Stimulated activated CD8-positive, alpha-beta memory T cell treated with anti-CD3 and anti-CD28 coated beads, Interleukin-12 subunit alpha, Interleukin-12 subunit beta, amount 100 ng/mL, for 1 hour (primary cell): ENCODE measurements at places on chromosomes 2 and 18.
A peak's percentile ranks its signal among the peaks of the same experiment; 100 is the strongest.

DNA sequence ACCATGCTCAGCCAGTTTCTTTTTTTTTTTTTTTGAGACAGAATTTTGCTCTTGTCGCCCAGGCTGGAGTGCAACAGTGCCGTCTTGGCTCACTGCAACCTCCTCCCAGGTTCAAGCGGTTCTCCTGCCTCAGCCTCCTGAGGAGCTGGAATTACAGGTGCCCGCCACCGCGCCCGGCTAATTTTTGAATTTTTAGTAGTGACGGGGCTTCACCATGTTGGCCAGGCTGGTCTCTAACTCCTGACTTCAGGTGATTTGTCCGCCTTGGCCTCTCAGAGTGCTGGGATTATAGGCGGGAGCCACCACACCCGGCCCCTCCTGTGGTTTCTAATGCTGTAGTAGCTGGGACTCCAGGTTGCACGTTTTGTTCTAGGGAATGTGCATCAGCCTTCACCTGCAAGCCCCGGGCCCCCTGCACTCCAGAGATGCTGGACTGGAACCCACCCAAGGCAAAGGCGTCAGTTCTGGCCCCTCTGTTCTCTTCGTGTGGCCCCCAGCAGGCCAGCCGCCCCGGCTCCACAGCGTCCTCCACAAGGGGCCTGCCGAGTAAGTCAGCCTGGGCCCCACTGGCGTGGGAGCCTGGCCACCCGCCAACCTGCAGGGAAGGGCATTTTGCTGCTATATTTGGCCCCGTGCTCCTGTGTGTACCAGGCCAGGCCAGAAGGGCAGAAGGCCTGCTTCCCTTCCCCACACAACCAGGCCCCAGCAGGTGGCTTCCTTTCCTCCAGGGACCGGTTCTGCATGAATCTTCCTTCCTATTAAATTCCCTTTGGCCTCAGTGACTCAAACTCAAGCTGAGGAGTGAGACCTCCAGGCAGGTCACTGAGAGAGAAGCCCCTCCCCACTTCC is 25.7 kb upstream of the B3GNT7 start:
- DNase-seq = no peak

GRCh38 chr2:1704631-1705556 is 39.4 kb downstream of the PXDN start:
- no peak for DNase-seq

GRCh38 chr2:206084870-206085741 is 868 bp downstream of the INO80D start:
- DNase-seq = peak; percentile 9

GRCh38 chr2:46699934-46700256 is 215.7 kb downstream of the MCFD2 start:
- DNase-seq = no peak

DNA sequence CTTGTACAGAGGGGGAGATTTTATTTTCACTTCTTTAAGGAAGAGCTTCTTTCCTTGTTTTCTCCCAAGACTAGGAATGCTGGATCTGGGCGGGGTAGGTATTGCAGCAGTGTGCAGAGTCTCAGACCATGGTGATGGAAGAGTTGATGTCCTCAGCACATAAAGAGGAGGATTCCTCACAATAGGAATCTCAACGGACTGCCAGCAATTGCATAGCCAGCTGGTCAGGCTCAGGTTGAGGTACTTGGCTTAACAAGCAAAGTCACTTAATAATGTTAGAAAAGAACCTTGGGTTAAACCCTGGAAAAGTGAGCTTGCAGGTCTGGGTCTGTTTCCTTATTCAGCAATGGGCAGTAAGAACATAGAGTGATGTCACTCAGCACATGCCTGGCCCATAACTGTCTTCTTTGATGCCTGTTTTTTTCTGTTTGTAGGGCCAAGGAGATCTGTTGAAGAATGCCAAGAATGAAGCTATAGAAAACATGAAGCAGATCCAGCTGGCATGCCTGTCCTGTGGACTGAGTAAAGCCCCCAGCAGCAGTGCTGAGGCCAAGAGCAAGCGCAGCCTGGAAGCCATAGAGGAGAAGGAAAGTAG is 342.1 kb downstream of the PLCL1 start:
- no peak for DNase-seq

- no peak for DNase-seq
Observed at GRCh38 chr2:113978524-113979190, 88.8 kb downstream of the ACTR3 start.

- DNase-seq = no peak
Observed at GRCh38 chr2:58871469-58872142, 630.5 kb upstream of the FANCL start.

- no peak for DNase-seq
Observed at GRCh38 chr2:240902615-240903041, 3.5 kb upstream of the CROCC2 start.

- DNase-seq = no peak
Observed at GRCh38 chr2:150690870-150691269, 203.4 kb upstream of the RND3 start.

GRCh38 chr2:80496775-80497174 is 192.2 kb upstream of the LRRTM1 start:
- DNase-seq = no peak

DNA sequence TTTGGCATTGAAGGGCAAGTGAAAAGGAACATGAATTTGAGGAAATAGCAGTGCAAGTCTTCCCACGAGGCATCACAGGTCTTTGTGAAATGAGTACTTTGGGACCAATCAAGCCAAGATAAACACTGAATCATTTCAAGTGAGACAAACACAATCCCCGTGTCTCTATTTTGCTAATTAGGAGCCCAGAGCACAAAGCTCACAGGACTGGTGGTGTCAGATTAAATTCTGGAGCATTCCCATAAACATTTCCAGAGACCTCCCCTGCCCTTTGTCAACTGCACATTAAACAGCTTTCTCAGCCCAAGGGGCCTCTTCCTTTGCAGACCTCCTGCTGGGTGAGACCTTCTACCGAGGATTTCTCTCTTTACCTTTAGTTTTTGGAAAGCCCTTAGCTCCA is 50.7 kb downstream of the DAPL1 start:
- no peak for DNase-seq

GRCh38 chr18:47746615-47747014 is 183.8 kb downstream of the SMAD2 start:
- no peak for DNase-seq

DNA sequence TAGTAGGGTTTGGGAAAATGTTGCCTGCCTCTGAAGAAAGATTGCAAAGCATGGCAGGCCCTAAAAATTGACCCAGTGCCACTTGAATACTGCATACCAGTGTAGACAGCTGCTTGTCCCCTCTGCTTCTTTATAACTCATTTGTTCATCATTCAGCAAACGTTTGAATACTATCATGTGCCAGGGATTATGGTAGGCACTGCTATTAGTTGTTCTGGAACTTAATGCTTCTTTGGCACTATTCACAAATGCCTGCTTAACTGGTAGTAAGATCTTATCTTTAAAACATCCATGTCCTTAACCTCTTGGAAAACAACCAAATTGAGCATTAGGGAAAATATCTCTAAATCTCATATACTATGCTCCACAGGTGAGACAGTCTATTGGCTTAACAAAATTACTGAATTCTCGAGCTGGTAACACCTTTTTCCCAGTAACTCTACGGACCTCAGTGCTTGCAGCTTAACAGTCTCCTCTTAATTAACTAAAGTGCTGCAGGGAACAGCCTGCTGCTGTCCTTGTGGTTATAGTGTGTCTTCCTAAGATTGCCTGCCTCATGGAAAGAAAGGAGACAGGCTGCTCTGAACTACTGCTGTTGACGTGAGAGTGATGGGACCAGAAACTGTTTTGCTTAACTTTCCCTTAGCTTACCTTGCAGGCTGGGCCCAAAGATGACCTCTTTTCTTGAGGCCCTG is 93.2 kb downstream of the MIB1 start:
- no peak for DNase-seq

GRCh38 chr2:85862426-85862825 is 26.4 kb downstream of the ST3GAL5 start:
- DNase-seq = no peak

GRCh38 chr18:23921716-23922285 is 92.8 kb upstream of the TTC39C start:
- no peak for DNase-seq

DNA sequence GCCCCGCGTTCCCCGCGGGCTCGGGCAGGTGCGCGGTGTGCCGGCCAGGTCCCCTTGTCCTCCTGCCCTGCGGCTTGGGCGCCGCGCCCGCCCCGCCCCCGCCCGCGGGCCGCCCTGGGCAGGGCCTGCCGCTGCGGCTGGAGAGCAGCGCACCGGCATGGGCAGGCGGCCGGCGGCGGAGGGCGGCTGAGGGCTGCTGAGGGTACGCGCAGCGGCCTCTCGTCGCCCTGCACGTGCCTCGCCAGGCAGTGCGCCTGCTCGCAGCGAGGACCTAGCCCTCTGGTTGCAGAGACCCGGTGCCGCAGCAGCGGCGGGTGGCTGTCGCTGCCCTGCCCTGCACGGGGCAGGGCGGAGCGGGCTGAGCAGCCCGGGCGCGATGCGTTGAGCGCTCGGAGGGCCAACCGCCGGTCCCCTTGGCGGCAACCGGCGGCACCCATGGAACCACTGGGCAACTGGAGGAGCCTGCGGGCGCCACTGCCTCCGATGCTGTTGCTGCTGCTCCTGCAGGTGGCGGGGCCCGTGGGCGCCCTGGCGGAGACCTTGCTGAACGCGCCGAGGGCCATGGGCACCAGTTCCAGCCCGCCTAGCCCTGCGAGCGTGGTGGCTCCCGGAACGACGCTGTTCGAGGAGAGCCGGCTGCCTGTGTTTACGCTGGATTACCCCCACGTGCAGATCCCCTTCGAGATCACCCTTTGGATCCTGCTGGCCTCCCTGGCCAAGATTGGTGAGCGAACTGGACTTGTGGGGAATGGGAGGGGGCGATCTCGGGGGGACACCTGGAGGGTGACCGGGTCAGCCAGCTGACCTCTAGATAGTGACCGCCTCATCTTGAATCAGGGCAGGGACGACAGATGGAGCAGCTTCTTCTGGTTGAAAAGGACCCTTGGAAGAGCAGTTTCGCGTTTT is at the start of gene SLC9A2:
SLC9A2 (plus strand) TSS at position 140 of the 906 bp plus-strand sequence; CDS start at position 436, 296 bp downstream.
- DNase-seq = no peak

- DNase-seq = no peak
Observed at GRCh38 chr2:202186641-202187202, 51.7 kb downstream of the SUMO1 start.

- no peak for DNase-seq
Observed at GRCh38 chr18:43396266-43396665, 119.0 kb upstream of the SYT4 start.

DNA sequence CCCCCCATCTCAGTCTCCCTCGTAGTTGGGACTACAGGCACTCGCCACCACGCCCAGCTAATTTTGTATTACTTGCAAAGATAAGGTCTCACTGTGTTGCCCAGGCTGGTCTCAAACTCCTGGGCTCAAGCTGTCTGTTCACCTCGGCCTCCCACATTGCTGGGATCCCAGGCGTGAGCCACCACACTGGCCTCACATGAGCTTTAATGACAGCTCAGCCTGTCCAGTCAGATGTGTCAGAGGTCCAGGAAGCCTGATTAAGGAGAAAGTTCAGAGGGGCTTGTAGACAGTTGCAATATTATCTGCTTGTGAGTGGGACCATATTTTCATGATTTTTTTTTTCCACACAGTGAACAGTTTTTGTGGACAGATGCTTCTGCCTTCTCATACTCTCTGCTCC is 82.0 kb downstream of the LIMS1 start:
- DNase-seq = no peak

- no peak for DNase-seq
Observed at GRCh38 chr2:54945391-54946219, 104.6 kb downstream of the RTN4 start.

GRCh38 chr2:62733546-62733945 is 28.0 kb downstream of the EHBP1 start:
- no peak for DNase-seq

DNA sequence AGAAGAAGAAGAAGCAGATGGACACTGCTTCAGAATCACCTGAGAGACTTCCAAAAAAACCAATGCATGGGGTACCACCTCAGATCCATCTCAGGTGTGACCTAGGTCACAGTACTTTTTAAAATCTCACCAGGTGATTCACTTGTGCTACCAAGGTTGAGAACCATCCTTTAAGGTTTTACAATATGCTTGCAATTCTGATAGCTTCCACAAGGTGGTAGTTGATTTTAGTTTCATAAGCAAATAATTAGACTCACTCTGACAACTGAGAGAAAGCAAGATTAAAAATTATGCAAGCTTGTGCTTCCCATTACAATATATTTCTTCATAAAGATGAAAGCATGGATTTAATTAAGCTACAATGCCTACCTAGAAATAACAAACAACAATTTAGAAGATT is 355.1 kb downstream of the EN1 start:
- DNase-seq = no peak

GRCh38 chr2:223696719-223697118 is 94.6 kb upstream of the SCG2 start:
- DNase-seq = no peak

- no peak for DNase-seq
Observed at GRCh38 chr2:176149481-176149938, 1.8 kb upstream of the HOXD4 start.

- DNase-seq = no peak
Observed at GRCh38 chr18:49028091-49028490, 77.3 kb upstream of the SMAD7 start.

DNA sequence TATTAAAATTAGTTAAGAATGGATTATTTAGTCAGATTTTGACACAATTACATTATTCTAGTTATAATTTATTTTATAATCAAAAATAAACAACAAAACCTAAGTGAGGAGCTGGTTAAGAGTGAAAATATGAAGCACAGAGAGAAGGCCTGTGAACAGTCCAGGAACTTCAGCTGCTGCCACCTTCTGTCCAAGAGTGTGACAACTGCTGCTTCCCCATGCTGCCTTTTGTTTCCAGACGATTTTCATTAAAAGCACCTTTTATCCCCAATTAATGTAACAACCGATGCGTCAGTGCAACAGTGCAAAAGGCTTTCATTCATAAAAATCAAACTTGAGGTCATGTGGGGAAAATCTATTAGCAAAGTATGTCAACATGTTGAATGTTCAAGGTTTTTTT is 363.6 kb downstream of the CTNNA2 start:
- DNase-seq = no peak

DNA sequence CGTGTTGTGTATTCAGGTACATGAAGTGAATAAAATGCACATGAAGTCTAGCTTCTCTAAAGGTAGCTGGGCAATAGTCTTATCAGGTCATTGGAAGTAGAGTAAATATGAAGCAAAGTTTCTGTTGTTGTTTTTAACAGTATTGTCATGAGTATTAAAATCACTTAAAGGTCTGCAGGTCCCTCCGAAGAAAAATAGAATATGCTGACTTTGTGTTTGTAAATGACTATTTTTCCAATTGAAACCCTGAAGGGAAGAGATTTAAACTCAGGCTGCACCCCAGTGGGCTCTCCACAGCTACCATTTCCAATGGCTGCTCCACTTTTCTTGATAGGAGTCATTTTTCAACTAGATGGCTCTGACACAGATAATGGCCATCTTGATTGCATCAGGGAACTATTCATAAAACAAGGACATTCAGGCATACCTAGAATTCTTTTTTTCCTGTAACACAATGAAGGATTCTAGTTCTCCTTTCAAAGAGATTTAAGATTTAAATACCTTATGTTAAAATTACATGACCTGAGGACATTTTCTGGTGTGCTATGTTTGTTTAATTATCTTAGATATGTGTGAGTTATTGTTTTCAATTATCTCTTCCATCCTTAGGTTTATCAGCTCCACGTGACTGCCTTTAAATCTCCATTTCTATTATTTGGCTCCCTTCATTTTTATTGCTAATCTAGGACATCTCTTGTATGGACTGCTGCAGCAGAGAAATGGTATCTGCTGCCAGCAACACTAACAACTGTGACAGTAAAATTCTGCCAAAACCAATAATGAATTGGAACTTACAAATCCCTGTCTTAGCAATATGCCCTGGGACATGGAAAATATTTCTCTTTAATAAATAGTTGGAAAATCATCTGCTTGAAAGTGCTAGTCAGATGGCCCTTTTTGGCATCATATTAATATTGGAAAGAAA is 149.2 kb upstream of the NOSTRIN start:
- no peak for DNase-seq
